ENCODE measurements at places on chromosomes 1 and 21.

DNA sequence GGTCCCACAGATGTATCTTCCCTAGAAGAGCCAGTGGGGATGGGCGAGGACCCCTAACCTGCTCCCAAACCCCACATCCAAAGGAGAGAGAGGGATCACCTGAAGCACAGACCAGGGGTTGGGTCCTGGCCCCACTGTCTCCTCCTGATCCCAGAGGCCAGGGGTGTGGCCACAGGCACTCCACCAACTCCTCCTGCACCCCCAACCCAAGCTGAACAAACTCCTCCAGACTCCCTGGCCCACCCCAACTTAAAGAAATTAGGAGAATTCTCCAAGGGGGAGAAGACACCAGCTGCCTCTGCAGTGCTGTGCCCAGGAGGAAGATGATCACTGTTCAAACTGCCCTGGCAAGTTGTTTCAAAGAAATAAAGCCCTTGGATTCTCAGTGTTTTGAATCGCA lies 4.5 kb upstream of the PRAMEF12 start:
- no peak for DNase-seq

- DNase-seq, result no peak
These were observed 40.1 kb upstream of the MYSM1 start for GRCh38 chr1:58739856-58740466.

DNA sequence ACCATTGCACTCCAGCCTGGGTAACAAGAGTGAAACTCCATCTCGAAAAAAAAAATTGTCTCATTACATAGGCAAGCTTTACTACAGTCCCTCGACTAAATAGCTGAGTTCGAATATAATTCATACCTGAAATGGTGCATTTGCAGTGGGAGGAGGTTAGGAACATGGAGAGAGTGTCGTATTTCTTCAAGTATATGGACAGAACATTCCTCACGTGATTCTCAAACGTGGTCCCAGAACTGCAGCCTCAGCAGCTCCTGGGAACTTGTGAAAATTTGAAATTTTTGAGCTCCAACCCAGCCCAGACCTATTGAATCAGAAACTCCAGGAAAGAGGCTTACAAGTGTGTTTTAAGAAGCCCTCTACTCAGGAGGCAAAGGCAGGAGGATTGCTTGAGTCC lies 7.2 kb downstream of the CDA start:
- no peak for DNase-seq

GRCh38 chr1:24222793-24223192 lies 35.7 kb upstream of the IFNLR1 start:
- DNase-seq, result no peak

DNA sequence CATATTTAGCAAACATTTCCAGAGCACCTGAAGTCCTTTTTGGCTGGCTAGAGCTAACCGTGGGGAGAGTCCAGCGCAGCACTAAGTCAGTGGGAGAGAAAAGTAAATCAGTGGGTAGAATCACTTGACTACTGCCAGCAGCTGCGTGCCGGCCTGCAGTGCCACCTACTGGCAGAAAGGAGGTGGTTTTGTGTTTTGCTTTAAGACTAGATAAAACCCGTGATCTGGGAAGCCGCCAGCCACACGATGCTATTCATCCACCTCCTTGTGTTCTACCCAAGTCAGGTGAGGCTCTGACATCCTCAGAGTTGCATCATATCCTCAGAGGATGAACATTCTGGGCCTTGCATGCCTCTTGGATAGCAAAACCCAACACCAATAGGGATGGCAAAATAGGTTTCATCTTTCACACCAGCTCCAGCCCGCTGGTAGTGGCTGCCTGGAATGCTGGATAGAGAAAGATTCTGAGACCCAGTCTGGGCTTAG lies 14.1 kb upstream of the HEYL start:
- peak; percentile 39 for DNase-seq

DNA sequence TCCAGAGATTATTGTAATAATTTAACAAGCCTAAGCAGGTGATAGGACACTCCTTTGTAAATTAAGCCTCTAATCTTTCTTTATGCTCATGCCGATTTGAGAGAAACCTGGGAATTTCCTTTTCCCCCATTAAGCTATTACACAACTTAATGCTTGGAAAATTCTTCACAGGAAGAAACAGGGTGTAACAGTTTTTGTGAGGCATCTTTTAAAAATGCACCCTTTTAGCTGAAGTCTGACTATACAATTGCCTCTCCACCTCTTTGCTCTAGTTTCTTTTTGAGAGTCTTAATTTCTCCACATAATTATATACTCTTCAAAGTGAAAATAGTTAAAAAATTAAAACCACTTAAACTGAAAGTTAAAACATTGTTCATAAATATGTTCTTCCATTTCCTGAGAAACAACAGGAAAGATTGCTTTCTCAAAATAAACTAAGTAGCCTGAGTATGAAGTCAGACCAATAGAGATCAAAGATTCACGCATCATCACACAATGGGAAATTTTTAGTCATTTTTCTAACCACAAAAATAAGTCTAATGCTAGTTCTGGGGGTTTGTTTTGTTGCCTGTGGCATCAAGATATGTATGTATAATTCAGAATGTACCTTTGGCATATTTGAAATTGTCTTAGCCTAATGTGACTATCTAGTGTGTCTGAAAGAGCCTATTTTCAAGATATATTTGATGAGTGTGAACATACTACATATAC lies 34.7 kb downstream of the LRRC8D start:
- no peak for DNase-seq

DNA sequence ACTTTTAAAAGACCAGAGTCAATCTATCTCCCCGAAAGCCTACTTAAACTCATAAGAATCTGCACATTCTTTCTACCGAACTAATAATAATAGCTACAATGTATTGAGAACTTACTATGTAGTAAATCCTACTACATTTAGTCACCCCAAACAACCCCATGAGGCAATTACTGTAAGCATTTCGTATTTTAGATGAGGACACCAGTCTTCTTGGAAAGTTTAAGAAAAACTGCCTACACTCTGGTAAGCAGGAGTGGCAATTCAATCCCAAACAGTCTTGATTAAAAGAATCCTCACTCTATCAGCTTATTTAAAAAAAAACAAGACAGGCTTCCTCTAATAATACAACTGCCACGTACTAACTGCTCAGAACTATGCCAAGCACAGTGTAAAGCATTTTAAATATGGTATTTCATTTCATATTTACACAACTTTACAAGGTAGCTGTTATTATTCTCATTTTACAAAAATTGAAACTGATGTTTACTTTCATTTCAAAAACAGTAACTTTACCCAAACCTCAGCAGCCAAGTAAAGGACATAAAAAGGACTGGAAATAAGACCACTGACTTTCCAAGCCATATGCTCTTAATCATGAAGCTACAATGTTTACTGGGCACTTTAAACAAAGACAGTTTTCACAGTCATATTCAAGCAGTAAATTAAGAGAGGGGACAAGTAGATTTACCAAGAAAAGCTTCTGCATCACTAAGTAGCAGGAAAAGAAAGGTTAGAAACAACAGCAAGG lies 13.9 kb downstream of the ARID4B start:
- no peak for DNase-seq

- no peak for DNase-seq
These were observed 12.4 kb upstream of the PLXNA2 start for GRCh38 chr1:208256556-208256955.

DNA sequence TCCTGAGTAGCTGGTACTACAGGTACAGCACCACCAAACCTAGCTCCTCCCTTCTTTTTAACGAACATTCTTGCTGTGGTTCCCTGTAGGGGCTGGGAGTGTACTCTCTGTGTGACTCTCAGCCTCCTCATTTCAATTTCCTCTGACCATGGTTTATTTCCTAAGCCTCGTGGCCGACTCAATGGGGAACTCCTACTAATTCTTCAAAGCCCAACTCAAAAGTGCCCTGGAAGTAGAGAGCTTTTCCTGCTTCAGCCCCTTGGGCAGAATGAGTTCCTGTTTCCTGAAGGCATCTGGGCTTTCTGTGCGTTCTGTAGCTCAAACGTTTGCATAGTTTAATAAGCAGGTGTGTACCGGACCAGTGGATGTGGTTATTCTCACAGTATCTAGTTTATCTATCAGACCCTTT lies 70.9 kb upstream of the ACOT11 start:
- DNase-seq, result no peak

GRCh38 chr1:213651077-213651476 lies 336.7 kb upstream of the PROX1 start:
- no peak for DNase-seq

DNA sequence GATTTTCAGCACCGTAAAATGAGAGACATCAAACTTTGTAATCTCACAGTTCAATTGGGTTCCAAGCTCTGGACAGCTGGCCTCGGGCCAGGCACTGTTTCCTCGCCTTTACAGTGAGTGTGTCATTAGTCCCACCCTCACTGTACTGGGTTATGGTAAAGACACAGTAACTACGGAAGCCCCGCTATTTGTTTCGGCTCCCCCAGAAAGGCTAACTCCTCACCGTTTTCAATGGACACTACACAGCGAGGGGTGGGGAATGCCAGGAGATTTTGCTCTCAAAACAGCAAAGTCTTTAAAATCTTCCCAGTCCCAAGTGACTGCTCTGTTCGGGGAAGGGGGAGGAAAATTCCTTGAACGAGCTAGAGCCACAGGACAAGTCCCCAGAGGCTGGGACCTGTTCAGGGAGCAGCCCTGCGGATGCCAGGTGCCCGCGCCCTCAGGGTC lies 757 bp upstream of the SPSB1 start:
- DNase-seq, result no peak

- no peak for DNase-seq
These were observed 26.3 kb downstream of the PLPP3 start for GRCh38 chr1:56553046-56553445.

DNA sequence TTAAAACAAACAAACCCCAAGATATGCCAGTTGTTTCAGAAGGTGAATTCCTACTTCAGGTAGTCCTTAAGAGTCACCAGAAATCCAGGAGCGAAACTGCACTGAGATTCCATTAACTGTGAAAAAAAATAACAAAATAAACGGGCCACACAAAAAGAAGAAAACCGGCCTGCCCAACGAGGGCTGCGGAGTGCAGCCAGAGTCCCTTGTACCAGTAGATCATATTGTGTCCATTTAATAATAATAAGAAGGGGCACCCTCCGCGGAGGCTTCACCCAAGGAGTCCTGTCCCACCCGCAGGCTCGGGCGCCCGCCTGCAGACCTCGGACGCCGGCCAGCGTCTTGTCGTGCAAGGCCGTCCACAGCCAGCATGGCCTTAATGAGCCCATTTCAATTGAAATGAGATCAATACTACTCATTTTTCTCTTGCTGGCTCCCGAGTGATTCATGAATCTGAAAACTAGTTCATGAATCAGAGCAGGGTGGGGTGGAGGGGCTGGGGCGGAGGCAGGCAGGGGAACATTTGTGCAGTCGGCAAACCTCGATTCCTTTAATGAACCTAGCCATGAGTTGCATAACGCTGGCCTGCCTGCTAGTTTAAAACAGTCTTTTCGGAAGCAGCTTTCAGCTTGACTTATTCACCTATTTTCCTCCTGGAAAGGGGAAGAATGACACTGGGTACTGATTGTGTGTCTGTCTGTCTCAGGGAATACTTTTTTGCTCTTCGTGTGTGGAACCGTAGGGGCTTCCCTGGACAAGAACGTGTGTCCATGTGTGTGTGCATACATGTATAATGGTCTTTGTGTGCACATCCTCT lies 113.1 kb upstream of the IRF2BP2 start:
- DNase-seq, result peak; percentile 68

All from pulmonary artery endothelial cell (primary cell).